ENCODE measurements at places on chromosomes 7 and 10.

- DNase-seq = peak; percentile 9
Measured at GRCh38 chr10:7507887-7508726, 97.3 kb upstream of the SFMBT2 start.

- DNase-seq = no peak
Measured at GRCh38 chr10:125000366-125001312, 58.7 kb downstream of the ZRANB1 start.

DNA sequence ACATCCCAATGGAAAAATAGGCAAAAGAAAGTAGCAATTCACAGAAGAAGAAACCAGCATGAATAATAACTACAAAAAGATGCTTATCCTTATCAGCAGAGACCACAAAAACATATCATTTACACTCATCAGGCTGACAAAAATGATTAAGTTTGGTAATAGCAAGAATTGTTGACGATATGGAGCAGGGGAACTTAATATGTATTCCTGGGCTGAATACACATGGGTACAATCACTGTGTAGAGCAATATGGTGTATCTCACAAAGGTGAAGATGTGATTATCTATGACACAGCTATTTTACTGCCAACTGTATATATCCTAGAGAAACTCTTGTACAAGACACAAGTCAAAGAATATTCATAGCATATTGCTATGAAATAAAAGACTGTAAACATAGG, 141.8 kb upstream of the NOBOX start:
- no peak for DNase-seq

- no peak for DNase-seq
Measured at GRCh38 chr10:43307306-43307705, 40.4 kb upstream of the RASGEF1A start.

- no peak for DNase-seq
Measured at GRCh38 chr7:114832906-114833595, 88.8 kb upstream of the MDFIC start.

DNA sequence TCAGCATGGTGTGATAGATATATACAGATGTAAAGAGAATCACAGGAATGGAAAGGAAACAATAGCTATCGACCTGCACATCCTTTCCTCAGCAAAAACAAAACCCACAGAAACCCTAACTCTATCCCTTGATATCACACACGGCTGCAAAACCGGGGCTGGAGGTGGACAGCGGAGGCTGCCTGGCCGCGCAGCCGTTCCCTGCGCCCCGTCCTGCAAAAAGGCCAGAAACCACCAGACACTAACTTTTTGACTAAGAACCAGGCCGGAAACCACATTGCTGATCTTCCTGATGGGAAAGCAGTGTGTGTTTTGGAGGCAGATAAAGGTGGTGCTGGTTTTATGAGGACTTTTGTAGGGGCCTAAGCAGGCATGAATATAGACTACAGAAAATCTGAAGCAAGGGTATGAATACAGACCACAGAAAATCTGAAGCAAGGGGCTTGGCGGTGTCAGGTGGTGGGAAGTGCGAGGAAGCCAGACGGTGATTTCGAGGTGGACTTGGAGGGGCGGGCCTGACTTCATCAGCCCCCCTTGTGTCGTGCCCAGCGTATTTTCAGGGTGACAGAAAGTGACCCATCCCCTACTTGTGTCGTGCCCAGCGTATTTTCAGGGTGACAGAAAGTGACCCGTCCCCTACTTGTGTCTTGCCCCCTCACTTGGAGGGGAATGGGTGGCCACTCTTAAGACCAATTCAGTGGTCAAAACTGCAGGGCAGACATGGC, 123.3 kb downstream of the WDR37 start:
- no peak for DNase-seq

GRCh38 chr10:96271016-96271815, at the start of gene BLNK:
Gene BLNK (minus strand): TSS chr10:96271569. CDS start chr10:96271398, 171 bp downstream.
- no peak for DNase-seq

- no peak for DNase-seq
Measured at GRCh38 chr7:142352543-142352942, 94.7 kb upstream of the PRSS58 start.

DNA sequence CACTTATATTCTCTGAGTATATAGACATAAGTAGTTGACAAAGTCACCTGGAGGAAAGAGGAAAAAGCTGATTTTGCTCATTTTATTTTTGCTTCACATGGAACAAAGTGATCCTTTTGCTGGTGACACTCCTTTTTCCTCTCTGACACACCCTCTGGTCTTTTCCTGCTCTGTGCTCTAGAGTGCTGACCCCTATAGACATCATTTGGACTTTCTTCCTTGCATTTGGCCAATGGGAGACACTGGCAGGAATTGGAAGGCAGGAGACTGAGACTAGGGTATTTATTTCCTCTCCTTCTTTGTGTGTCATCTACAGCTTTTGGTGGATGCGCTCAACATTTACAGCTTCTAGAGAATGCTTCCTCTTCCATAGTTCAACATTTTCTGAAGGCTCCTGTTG, 1078.1 kb downstream of the SORCS1 start:
- DNase-seq = no peak

- no peak for DNase-seq
Measured at GRCh38 chr10:78768876-78769275, 299.9 kb upstream of the ZMIZ1 start.

DNA sequence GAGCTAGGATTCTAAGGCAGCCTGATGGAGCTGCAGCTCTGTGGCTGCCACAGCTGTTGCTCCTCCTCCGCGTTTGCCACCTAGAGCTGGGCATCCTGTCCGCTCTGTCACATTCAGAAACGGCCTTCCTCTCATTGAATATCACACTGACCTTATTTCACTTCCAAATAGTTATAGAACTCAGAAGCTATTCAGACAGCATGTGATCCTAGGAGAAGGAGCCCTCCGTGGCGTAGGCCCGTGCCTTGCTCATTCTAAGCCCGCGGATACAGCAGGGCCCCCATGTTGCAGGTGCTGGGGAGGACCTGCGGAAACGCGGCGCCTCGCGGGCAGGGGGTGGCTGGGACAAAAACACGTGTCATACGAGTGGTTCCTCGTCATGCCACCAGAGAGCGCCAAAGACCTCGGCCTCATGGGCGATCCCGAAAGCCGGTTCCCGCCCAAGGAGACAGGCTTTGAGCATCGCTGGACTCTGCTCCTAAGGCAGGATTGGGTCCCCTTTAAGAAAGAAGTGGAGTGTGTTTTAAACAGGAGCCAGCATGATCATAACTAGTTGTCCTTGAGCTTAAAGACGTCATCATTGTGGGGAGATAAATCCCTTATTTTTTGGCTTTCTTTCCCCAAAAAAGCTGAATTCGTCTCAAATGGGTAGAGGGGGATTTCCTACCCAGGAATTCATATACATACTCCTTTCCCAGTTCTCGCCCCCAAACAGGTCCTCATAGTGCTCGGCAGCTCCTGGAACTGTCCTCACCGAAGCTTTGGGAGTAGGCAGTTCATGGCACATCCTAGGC, 17.9 kb upstream of the FIGNL1 start:
- DNase-seq = peak; percentile 63

- DNase-seq = no peak
Measured at GRCh38 chr10:88111294-88111693, 247.9 kb downstream of the PTEN start.

GRCh38 chr10:109899356-109900331, 23.7 kb downstream of the XPNPEP1 start:
- no peak for DNase-seq

DNA sequence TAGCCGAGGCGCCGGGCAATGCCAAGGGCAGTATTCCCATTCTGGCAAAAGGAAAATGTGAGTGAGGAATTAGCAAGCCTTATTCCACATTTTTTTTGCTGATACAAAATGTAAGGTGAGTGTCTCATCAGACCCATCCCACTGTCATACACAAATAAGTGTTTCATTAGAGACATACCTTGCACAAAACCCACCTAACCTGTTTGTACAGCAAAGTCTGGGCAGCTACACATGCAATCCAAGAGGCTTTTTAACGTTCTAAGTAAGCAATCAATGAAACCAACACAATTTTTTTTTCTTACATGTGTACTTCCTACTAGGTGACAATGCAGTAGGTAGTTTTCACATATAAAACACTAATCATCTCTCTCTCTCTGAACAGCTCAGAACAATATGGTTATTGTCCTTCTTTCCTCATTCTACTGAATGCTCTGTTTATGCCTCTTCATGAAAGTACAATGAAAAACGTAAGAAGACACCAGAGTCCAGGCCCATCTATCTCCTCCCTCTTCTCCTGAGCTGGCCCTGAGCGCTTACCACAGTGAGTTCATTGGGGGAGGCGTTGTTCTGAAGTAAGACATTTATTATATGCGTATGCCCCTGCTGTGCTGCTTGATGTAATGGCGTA, 217.2 kb downstream of the ANK3 start:
- DNase-seq = no peak

DNA sequence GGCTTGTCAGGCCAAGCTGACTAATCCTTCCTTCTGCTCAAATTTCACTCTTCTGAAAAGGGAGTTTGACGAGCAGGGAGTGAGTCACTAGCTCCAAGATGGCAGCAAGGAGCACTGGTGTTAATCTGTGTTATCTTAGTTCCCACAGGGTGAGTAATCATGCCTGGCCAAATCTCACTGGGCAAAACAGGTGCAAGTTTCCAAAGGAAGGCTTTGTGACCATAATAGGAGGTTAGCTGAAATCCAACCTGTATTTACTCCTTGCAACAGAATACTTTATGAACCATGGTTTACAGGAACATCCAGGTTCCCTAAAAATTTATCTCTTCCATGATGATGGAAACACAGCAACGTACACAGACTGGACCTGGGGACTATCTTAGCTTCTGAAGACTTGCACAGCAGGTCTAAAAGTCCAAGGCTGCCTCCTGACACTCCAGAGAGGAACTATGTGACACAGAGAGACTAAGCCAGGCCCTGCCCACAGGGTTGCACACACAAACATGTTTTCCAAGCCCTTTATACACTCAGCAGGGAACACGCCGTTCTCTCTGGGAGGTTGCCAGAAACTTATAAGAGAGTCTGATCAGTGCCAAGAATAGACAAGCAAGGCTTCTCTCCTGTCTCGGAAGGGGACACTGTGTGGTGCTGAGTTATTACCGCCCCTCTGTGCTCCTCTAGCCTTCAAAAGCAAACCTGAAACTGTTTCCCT, 46.3 kb downstream of the PDK4 start:
- no peak for DNase-seq

GRCh38 chr10:96708456-96708855, 11.9 kb downstream of the PIK3AP1 start:
- no peak for DNase-seq

- DNase-seq = no peak
Measured at GRCh38 chr10:104487794-104488438, 134.3 kb downstream of the CFAP58 start.

- DNase-seq = no peak
Measured at GRCh38 chr7:19317461-19317860, 172.2 kb upstream of the FERD3L start.

DNA sequence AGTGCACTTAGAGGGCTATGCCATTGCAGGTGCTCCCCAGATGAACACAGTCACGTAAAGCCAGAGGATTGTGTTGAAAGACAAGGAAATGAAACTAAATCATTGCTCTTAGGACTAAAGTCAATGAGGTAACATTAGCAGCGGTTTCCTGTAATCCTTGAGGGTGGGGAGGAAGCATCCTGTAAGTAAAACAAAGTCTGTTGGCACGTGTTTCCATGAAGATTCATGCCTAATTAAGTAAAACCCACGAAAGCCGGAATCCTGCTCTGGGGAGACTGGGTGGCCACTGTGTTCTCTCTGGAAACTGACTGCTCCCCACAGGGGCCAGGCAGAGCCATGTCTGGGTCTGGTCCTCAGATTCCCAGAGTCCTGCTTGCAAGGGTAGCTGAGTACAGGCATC, 18.3 kb downstream of the STEAP1B start:
- no peak for DNase-seq

GRCh38 chr7:1898628-1899185, 228.6 kb downstream of the ELFN1 start:
- no peak for DNase-seq

GRCh38 chr10:84294766-84295447, 33.5 kb upstream of the CCSER2 start:
- no peak for DNase-seq

DNA sequence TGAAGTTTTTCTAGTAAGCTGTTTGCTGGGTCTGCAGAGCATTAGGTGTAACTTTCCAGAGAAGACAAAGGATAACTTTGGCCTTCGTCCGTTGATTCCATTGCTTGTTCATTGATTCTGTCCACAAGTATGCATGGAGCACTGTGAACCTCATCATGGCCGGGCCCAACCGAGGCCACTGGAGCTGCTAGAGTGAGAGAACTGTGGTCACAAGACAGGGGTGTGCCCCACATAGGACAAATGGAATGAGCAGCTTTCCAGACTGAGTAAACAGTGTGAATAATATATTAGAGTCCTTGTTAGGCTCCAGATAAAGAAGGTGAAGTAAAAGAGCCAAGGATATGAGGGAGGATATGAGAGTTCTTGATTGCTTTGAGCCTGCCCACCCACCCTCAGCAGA, 24.9 kb downstream of the MBL2 start:
- no peak for DNase-seq

GRCh38 chr7:29350351-29350750, 155.8 kb downstream of the CHN2 start:
- no peak for DNase-seq

GRCh38 chr10:12432402-12433189, 83.2 kb downstream of the CAMK1D start:
- DNase-seq = no peak

DNA sequence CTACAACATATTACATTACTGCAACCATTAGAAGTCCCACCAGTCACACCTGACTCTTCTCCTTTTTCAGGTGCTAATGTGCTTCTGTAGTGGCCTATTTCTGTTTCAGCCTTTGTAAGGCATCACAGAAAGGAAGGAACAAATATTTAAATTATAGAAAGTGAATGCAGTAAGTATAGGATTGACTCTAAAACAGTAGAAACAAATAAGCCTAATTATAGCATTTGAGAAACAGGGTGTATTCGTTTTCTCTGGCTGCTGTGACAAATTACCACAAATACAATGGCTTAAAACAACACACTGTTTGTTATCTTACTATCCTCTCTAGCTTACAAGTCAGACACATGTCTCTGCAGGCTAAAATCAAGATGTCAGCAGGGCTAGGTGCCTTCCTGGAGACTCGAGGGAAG, 69.4 kb downstream of the CCSER2 start:
- no peak for DNase-seq

DNA sequence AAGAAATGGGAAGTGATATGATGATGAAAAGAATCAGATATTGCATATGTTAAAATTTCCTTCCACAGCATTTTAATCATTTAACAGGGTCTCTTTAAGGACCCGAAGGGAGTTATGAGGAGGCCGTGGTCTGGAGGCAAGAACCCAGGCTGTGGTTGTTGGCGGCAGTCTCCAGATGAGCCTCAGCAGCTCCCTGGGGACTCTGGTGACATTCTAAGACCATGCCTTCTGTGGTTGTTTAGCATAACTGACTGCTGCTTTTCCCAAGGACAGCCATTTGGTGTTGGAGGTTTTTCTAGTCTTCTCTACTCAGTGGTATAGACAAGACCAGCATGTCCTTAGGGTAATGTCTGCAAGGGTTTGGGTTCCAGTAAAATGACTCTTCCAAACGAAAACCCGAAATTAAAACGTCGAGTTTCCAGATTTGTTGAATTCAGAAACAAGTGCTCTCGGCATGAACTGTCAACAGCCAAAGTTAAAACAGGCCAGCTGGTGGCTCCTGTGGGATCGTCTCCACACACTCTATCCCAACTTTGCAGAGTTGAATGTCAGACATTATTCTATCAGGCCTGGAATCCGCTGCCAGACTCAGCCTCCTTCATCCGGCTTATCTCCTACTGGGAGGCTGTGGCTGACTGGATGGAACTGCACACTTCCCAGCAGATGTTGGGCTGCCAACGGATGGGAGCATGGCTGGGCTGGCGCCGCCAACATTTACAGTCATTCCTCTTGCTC, 183.1 kb downstream of the TAX1BP1 start:
- no peak for DNase-seq

Measured in activated T-helper 1 cell treated with Interleukin-2 at 50 U/mL for 16 hours (primary cell).